Kasumi-1 (cell line): ENCODE measurements at places on chromosomes 5 and 9.

DNA sequence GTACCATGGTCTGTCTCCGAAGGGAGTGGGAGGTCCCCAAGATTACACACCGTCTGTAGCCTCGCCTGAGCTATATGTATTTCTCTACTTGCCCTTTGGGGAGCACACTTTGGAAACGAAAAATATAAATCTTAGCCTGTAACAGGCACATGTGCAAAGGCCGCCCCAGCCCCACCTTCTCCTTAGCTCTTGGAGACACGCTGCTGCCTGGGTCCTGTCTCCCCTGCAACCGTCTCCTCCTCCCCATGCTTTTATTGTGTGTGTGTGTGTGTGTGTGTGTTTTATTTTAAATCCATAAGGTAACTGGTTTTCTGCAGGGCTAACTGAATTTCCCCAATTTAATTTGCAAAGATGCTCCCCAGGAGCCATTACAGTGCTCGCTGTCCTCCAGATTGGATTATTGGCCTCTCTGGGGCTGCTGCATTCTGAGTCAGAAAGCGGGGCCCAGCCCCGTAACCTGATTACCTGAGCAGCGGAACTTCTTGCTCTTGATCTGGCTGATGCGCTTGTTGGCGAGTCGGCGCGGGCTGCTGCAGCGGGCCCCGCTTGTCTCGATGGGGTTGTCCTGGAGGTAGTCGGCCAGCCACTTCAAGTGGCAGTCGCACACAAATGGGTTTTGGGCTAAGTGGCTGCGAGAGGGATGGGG is 193.3 kb upstream of the PANK3 start:
- DNase-seq = no peak

DNA sequence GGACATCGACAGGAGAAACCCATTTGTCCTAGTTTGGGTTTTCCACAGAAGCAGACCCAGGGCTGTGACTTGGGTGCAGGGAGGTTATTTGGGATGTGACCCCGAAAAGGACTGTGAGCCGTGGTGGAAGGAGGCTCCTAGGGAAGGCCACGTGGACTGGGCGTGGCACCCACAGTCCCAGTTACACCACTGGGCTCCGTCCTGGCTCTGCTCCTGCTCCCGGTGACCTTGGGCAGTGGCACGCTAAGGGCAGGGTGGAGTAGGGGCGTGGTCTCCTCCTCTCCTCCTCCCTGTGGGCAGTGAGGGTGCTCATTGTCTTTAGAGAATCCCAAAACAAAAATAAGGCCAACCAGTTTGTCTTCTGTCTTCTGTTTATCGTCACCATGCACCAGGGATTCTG is 190.1 kb downstream of the GADD45G start:
- no peak for DNase-seq

DNA sequence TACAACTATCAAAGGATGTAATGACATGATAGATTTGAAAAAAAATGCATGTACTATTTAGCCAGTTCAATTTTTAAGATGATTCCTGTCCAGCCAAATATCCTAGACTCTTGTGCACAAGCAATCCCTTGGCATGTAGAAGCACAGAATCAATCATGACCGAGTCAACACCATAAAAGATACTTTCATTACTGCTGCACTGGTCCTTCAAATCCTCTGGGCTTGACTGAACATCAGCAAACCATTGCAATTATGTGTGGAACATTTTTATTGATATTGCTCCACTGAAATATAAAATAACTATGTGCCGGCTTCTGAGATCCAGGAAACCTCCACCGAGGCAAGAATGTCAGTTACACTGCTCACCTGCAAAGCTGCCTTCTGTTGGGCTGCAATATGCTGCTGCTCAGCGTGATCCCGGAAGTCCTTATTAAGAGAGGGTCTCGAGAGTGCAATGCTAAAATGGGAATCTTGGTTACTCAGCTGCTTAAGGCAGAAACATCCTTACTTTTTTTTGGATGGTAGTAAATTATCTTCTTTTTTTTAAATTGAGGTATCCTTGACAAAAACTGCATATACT is 28.7 kb downstream of the INIP start:
- DNase-seq = no peak

DNA sequence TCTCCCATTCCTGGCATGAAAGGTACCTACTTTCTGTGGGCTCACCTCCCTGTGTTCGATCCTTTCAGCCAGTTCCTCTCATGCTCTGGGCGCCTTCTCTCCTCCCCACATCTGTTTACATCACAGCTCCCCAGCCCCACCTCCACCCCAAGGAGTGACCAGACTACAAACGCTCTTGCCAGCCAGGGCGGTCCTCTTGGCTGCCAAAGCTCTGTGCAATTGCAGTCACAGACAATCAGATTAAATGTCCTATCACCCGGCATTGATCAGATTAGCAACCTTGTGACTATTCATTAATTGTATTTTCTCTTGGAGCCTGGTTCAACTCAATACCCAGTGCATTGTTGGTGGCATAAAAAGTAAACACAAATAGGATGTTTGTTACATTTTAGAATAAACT is 211.2 kb upstream of the TBCA start:
- no peak for DNase-seq

GRCh38 chr5:79547429-79547822 is 33.5 kb upstream of the HOMER1 start:
- DNase-seq = no peak
